Left renal cortex interstitium (tissue), 4 donors: ENCODE measurements at places on chromosomes 5 and 9. TPM values are rescaled to one million over a fixed set of nuclear protein-coding genes. Genes with fewer than 3 reads are reported as not detected.

DNA sequence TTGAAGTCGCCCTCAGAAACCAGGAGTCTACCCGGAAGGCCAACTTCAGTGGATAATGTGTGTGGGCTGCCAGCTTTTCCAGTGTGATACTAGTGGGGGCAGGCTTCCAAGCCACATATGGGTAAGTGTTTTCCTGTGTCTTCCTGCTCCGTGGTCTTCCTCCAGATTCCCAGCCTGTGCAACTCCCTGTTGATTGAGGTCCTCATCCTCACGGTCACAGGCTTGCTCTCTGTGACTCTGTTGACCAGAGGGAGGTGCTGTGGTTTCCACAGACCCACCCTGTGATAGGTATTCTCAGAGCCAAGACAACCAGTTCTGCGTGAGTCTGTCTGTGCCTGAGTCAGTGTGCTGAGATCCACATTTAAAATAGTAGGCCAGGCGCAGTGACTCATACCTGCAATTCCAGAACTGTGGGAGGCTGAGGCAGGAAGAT lies 388.0 kb upstream of the IRX2 start:
- DNase-seq = no peak

GRCh38 chr9:34334337-34334824 lies 5.0 kb downstream of the NUDT2 start:
- no peak for DNase-seq

ST8SIA4 gene
- 5.8 TPM for polyA plus RNA-seq

DNA sequence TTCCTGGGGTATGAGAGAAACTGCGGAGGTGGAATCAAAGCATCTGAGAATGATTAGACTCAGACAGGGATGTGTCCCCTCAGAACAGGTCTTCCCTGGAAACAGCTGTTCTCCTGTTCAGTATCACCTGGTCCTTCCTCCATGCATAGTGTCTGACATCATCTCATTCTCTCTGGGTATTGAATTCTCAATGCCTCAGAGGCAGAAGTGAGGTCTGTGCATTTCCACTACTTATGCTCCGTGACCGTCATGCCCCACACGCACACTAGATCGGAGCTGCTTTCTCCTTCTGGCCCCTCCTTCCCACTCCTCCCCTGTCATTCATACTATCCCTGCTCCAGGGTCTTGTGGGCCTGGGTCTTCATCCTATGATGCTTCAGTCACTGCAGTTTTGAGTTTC lies 61.4 kb upstream of the DAB2IP start:
- no peak for DNase-seq

- no peak for DNase-seq
These were observed 339.6 kb upstream of the CCNH start for GRCh38 chr5:87752362-87752761.

DNA sequence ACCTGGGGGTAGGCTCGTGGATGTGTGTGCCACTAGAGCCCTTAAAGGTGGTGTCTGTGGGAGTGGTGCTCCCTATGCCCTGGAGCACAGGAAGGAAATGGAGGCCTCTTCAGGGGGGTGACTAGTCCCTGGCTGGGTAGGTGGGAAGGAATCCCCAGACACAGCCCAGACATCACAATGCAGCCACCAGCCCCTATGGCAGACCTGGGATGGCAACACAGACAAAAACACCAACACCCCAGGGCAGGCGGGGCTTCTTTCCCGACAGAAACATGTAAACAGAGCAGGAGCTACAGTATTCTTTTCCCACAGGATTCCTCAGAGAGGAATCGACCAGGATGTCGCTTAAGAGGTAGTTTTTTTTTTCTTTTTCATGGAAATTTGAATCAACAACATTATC lies 10.4 kb upstream of the NR5A1 start:
- DNase-seq = no peak

- no peak for DNase-seq
These were observed 596.2 kb upstream of the DAB2 start for GRCh38 chr5:40021007-40021406.

DNA sequence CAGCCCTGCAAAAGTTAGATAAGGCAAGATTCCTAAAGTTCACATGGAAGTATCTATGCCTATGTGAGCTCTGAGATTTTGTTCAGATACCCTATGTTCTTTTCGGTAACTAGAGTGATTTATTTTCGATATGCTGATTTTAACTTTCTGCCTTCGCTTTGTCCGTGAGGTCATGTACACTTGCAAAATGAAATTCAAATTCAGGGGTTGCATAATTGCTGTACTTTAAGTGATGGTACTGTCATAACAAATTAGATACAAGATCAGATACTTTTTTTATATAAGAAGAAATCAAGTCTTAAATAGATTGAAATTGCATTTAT lies 350 bp upstream of the ECPAS start:
- no peak for DNase-seq

GRCh38 chr5:99775189-99775588 lies 760.0 kb upstream of the FAM174A start:
- DNase-seq = no peak

- no peak for DNase-seq
These were observed 37.1 kb upstream of the CAMK4 start for GRCh38 chr5:111187079-111187478.

GRCh38 chr5:1757511-1757910 lies 42.1 kb downstream of the MRPL36 start:
- no peak for DNase-seq

MARCHF3 gene
- 7.1 TPM for polyA plus RNA-seq

GRCh38 chr9:78103971-78104433 lies 72.4 kb upstream of the GNAQ start:
- no peak for DNase-seq

DNA sequence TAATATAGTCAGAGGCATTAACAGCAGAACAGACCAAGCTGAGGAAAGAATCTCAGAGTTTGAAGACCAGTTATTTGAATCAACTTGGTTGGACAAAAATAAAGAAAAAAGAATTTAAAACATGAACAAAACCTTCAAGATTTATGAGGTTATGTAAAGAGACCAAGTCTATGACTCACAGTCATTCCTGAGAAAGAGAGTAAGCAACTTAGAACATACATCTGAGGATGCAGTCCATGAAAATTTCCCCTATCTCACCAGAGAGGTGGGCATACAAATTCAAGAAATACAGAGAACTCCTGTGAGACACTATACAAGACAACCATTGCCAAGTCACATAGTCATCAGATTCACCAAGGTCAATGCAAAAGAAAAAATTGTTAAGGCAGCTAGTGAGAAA lies 17.4 kb upstream of the C9orf72 start:
- DNase-seq = no peak

- no peak for DNase-seq
These were observed 71.4 kb downstream of the FBXO38 start for GRCh38 chr5:148455185-148455584.

- DNase-seq = no peak
These were observed 76.6 kb downstream of the F2RL2 start for GRCh38 chr5:76546497-76547102.

GRCh38 chr5:160293901-160294561 lies 18.3 kb downstream of the CCNJL start:
- no peak for DNase-seq

DNA sequence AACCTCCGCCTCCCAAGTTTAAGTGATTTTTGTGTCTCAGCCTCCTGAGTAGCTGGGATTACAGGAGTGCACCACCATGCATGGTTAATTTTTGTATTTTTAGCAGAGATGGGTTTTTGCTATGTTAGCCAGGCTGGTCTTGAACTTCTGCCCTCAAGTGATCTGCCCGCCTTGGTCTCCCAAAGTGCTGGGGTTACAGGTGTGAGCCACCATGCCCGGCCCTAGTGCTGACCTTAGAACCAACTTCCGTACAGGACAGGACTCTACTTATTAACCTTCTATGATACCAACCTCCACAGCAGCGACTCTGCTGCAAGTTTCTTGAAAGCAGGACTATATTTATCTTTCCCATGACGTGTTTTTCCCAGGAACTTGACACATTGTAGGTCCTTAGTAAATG lies 176.9 kb downstream of the RGS3 start:
- no peak for DNase-seq

EXD3 gene
- polyA plus RNA-seq = 17.1 TPM

- DNase-seq = no peak
These were observed 6.1 kb upstream of the OTP start for GRCh38 chr5:77644371-77645157.

TMC1 gene
- polyA plus RNA-seq = 1.2 TPM

- no peak for DNase-seq
These were observed 145.5 kb upstream of the MAP3K1 start for GRCh38 chr5:56669534-56670483.

DNA sequence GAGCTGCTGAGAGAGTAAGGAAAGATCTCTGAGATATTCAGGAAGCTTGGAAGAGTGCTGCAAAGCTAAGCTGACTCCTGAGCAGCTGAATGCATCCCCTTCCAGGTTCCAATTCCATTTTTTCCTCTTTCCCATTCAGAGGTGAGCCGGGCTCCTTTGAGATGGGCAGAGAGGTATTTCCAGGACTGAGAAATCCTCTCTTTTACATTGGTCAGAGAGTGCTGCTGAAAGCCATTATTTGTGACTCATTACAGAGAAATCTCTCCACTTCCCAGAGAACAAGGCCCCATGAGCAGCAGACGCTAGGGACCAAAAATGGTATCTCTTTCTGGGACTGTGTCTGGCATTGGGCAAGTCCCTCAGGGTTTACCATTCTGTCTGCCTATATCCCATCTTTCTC lies 3.7 kb downstream of the MCTP1 start:
- DNase-seq = no peak

KYAT1 gene
- polyA plus RNA-seq = 17.0 TPM

DNA sequence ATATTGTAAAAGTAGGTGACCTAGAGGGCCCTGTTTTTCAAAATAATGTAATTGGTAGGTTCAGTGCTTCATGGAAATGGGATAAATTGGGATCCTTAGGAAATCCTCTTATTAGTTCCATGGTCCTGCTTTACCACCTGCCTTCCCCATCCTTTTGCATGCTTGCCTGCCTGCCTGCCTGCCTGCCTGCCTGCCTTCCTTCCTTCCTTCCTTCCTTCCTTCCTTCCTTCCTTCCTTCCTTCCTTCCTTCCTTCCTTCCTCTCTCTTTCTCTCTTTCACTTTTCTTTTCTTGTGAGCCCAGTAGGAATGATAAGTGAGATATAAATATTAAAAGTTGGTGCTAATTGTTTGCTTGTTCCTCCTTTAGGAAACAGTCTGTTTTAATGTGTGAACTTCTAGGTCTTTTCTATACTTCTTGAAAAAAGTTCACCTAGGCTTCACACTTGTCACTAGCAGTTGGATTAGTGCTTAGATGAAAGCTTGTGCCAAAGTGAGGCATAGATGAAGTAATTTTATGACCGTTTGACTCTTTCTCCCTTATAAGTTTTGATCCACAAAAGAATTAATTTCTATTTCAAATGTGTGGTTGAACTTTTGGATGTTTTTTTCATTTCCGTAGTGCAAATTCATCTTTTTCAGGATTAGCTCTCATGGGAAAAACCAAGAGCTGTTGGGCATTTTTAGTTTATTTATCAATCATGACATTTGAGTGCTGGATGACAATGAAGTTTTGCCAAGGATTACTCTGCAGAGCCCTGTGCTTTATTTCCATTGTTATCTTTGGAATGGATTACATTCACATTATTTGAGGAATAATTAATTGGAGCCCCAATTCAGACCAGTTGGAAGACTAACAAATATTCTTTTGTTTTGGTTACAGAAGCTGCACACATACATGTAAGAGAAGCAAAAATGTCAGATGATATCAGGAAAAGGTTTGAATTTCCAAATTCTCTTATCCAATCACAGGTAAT lies 30.7 kb downstream of the FOCAD start:
- DNase-seq = no peak

DNA sequence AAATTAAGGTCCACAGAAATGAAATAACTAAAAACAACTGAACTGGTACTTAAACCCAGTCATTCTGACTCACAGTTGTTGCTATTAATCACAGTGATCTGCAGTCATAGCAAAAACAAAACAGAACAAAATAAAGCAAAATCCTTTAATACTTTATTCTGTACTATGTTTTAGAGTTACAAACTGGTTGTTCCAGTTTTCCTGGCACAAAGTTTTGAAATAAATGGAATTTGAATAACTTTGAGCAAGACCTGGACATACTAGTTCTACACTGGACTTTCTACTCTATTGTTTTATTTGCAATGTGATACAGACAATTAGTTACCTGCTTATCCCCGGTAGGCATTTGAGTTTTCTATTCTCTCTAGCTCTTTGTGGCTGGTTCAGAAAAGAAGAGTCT lies 147.9 kb downstream of the DMRT2 start:
- no peak for DNase-seq

- no peak for DNase-seq
These were observed 62.1 kb downstream of the CEMIP2 start for GRCh38 chr9:71706176-71706575.

POLR3G gene
- 1.4 TPM for polyA plus RNA-seq

GRCh38 chr9:113581865-113582697 lies 118.6 kb downstream of the RGS3 start:
- no peak for DNase-seq

TXNDC15 gene
- polyA plus RNA-seq = 91.3 TPM

- DNase-seq = no peak
These were observed 31.9 kb upstream of the C5orf24 start for GRCh38 chr5:134813827-134814226.

DNA sequence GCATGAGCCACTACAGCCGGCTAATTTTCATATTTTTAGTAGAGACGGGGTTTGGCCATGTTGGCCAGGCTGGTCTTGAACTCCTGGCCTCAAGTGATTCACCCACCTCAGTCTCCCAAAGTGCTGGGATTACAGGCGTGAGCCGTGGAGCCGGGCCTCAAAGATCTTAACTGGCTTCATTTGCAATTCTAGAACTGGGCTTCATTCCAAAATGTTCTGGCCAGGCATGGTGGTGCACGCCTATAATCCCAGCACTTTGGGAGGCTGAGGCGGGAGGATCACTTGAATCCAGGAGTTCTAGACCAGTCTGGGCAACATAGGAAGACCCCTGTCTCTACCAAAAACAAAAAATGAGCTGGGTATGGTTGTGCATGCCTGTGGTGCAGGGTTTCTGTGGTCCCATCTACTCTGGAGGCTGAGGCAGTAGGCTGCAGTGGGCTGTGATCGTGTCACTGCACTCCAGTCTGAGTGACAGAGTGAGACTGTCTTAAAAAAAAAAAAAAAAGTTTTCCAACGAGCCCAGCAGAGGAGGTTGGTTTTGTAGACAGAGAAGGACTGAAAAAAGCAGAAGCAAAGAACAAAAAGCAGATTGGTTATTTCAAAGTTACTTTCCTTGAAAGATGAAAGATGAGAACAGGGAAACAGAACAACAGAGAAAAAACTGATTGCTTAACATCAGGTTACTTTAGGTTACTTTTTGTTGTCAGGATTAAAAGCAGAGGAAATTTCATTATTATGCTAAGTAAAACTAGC lies 78.2 kb downstream of the ANKRD55 start:
- no peak for DNase-seq

TLN1 gene
- 186 TPM for polyA plus RNA-seq

- no peak for DNase-seq
These were observed 3.4 kb upstream of the GCNT4 start for GRCh38 chr5:75055727-75056144.

- DNase-seq = no peak
These were observed 11.7 kb upstream of the FGF1 start for GRCh38 chr5:142697356-142698255.

DNA sequence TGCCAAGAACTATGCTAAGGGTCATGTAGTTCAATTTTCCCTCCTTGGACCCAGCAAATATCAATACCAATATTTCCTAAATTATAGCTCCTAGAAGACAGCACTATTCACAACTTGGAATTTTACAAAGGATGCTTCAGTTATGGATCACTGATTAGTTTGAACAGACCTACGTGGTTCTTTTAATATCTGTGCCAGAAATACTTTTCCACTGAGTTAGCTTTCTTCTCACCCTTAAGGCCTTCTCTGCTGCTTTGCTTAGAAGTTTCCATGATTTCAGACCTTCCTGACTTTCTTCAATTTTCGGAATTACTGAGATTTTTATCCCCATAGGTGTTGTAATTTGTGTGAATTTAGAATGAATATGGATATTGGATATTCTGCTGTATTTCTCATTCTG lies 380.4 kb downstream of the PSAT1 start:
- DNase-seq = no peak
